Renal cortex interstitium (tissue), 15 donors: ENCODE measurements at places on chromosomes 11 and 22.

DNA sequence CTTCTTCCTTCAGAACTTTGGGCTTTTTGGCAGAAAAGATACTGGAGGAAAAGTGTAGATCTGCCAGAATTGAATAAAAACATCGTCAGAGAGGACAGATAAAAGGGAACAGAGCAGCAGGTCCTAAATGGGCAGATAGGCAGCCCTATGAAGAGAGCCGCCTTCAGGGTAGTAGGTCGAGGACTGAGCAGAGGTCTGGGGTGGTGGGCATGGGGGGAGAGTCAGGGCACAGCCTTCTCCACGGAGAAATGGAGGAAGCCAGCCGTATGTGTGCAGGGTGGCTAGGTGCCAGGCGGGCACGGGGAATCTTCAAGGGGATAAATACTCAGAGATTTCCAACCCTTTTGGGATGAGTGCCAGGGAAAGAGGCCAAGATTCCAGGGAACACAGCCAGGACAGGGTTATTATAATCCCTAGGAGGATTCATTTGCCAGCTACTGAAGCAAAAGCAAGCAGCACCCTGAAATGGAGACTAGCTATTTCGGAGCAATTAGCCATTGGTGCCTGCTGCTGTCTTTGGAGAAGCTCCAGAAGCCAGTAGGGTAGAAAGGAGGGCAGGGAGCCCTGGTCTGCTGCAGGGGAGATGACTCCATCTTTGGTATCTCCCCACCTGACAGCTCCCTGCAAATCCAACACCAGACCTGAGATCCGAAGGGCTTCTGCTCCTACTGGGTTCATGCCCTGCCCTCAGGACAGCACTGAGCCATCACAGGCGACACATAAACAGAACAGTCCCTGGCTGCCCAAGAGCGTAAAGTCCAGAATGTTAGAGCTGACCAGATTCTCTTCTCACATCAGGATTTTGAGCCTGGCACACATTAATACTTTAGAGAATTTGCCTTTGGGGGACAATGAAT lies 174.5 kb upstream of the NTM start:
- DNase-seq: no peak

- no peak for DNase-seq
Observed at GRCh38 chr22:33821290-33821689, 99.0 kb downstream of the LARGE1 start.

- DNase-seq: no peak
Observed at GRCh38 chr11:110000850-110001249, 92.3 kb upstream of the ZC3H12C start.

GRCh38 chr22:36085476-36086169 lies 57.0 kb upstream of the RBFOX2 start:
- no peak for DNase-seq

- DNase-seq: no peak
Observed at GRCh38 chr11:114612686-114613085, 17.1 kb upstream of the NXPE4 start.

GRCh38 chr11:47377571-47378009 lies 757 bp downstream of the SPI1 start:
- DNase-seq: no peak

- DNase-seq: no peak
Observed at GRCh38 chr11:94020777-94021481, at the start of gene HEPHL1. Gene HEPHL1 (plus strand): TSS chr11:94021354. CDS start chr11:94021369, 15 bp downstream.
